ENCODE measurements at places on chromosomes 5 and 9.

DNA sequence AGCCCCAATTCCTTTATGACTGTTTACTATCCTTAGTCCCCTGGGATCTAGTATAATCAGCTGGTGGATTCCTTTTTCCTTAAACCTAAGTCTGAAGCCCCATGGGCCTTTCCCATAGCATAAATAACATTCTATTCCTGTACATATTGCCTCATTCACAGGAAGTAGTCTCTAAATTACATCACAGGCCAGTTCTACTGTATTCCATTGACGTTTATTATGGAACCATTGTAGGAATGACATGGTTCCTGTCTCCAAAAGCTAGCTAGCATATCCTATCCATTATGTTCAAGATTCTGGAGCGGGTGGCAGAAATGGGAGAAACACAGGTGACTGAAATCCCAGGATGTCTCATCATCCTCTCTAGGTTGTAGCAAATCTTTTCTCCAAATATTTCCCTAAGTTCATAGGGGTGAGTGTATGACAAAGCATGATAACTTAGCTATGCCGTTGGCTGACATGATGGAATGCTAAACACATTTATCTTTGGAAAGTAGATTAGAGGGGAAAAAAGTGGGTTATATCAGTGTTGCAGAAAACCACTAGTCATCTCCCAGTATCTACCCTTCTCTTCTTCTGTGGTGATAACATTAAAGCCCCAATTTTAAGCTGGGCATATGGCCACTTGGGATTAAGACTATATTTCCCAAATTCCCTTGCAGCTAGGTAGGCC, 140.1 kb downstream of the FGF1 start:
- DNase-seq, result no peak

- DNase-seq, result no peak
These were observed at the start of gene FOXB2 for GRCh38 chr9:77019236-77019925. FOXB2 (plus strand) TSS chr9:77019655; CDS start chr9:77019655, 0 bp downstream.

- no peak for DNase-seq
These were observed 199.8 kb downstream of the PDE4D start for GRCh38 chr5:59693492-59694309.

DNA sequence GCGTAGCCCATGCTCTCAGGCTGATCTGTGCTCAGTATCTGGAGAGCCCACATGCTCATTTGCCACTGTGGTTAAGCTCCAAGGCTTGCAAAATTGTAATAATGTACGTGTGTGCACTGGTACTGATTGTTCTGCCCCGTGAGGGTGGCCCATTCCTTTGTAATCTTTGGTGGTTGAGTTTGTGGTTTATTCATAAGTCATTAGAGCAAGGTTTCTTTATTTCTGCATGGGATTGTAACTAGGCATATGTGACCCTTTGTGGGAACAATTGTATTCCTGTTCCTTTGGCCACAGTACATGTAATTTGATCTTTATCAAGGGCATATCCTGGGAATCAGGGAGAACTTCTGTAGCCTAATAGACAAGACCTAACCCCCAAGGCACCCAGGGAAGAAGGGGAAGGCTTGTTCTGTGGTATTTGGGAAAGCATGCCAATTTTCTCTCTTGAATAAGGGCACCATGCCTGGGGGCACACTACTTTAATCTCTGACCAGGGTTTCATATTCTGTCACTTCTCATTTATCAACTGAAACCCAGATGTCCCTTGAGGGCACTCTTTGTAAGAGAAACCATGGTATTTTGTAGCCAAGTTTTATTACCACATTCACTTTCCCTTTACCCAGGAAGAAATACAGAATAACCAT, 74.6 kb downstream of the NPR3 start:
- no peak for DNase-seq
